Heart right ventricle (tissue), 16 donors: ENCODE measurements at places on chromosomes 1 and 21. TPM values are rescaled to one million over a fixed set of nuclear protein-coding genes. Genes with fewer than 3 reads are reported as not detected.

Gene FAM177B
- total RNA-seq, result not detected

DNA sequence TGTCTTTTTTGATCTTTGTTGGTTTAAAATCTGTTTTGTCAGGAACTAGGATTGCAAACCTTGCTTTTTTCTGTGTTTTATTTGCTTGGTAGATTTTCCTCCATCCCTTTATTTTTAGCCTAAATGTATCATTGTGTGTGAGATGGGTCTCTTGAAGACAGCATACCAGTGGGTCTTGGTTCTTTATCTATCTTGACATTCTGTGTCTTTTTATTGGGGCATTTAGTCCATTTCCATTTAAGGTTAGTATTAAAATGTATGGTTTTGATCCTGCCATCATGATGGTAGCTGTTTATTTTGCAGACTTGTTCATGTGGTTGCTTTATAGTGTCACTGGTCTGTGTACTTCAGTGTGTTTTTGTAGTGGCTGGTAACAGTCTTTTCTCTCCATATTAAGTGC is 14.1 kb downstream of the ZNF678 start:
- peaks cover 4% of the 10 kb centered on the region for H3K4me1 ChIP-seq
- no peak for DNase-seq
- H3K4me3 ChIP-seq, result no peak overlapping the region
- H3K27ac ChIP-seq, result no peak overlapping the region

Gene CLDN17
- not detected for total RNA-seq

DNA sequence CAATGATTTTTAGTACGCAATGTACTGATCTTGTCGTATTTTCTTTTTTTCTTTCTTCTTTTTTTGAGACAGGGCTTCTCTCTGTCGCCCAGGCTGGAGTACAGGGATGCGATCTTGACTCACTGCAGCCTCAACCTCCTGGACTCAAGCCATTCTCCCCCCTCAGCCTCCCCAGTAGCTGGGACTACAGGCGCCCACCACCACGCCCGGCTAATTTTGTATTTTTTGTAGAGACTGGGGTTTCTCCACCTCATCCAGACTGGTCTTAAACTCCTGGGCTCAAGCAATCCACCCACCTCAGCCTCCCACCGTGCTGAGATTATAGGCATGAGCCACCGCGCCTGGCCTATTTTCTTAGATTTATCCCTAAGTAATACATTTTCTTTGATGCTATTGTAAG is 43.9 kb upstream of the COL6A2 start:
- no peak for DNase-seq
- no peaks in the 10 kb centered on the region for H3K36me3 ChIP-seq
- peaks cover 21% of the 10 kb centered on the region for H3K4me1 ChIP-seq
- no peak overlapping the region for H3K27ac ChIP-seq
- H3K4me3 ChIP-seq, result no peak overlapping the region
